ENCODE measurements at places on chromosomes 11 and 22. TPM values are rescaled to one million over a fixed set of nuclear protein-coding genes. Genes with fewer than 3 reads are reported as not detected.

- no peak for DNase-seq
Measured at GRCh38 chr22:29635734-29636357, 32.4 kb downstream of the NF2 start.

DNA sequence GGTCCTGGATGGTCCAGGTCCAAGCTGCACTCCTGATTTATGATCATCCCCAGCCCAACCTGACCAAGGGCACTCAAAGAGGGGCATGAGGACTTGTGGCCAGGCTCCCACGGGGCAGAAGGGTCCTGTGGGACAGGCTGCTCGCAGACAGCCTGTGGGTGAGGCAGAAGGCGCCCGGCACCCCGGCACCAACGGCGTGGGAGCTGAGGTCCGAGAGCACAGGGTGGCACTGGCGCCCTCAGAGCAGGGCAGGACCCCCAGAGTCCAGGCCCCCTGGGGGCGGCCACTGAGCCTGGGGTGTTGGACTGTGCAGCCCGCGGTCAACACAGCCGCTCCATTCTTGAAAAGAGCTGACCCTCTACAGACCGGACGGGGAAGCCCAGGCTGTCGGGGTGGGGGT is 3.3 kb downstream of the IL17REL start:
- no peak for DNase-seq

DNA sequence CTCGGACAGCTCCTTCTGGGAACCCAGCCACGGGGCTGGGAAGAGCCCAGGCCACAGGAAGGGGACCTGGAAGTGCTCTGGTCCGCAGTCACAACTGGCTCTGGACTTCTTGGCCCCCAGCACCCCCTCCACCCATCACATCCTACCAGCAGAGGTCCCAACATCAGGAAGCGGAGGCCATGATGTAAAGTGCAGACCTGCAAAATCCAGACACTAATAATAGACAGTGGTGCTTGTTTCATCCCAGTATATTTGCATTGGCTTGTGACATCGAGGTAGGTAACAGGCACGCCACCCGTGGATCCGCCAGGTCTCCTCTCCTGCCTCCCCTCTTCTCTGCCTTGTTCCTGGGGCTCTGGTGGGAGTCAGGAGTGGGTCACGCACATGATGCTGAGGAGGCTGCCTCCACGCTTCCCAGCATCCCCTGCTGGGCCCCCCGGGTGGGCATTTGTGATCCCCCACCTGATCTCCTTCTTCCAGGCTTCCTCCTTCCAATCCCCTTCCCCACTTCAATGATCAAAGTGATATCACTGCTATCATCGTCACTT is 1454.0 kb downstream of the BRD1 start:
- no peak for DNase-seq

The ADORA2A gene
- total RNA-seq = 47.6 TPM

The NTM gene
- total RNA-seq = not detected

DNA sequence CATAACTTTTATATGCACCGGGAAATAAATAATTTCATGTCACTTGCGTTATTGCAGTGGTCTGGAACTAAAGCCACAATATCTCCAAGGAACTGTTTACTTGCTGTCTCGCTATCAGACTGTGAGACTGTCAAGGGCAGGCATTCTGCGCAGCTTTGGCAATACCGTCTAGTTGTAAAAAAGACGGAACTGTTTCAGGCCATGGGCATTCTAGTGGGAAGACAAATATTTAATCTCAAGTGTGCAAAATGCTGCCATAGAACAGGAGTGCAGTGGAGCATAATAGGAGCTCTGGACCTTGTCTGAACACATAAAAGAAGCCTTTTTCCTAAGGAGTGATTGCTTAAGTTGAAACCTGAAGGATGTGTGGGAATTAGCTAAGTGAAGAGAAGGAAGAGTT is 53.8 kb downstream of the PACS1 start:
- no peak for DNase-seq

GRCh38 chr11:99148352-99148751 is 127.6 kb downstream of the CNTN5 start:
- DNase-seq = no peak

DNA sequence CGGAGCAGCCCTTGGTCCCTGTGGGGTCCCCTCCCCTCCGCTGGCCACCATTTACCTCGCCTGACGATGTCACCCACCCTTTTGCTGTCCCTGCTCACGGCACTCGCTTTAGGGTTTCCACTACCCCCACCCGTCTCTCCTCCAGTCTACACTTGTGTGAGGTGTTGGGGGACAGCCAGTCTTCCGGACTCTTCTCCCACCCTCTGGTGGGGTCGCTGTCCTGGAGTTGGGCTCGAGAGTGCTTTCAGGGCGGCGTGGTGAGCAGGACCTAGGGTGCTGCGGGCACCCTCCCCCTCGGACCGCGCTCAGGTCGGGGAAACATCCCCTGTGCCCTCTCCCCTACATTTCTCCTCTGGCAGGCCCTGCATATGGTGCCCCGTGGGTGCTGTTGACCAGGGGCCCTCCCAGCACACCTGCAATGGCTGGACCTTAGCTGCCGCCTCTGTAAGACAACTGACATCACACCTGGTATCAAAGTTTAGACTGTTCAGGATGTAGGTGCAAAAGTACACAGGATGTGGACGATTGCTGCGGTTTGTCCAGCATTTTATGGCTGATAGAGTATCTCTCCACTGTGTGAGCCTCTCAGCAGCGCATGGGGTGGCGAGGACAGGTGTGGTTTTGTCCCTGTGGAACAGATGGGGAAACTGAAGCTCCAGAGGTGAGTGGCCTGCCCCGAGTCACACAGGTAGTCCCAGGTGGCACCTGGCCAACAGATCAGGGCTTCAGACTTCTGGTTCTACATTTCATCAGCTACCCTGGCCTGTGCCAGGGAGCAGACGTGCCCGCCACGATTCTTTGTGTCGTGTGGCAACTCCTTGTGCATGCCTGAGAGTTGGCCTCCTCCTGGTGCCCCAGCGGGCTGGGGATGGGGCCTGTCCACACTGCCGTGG is 1.2 kb downstream of the GRK2 start:
- DNase-seq = no peak

The SMTNL1 gene
- total RNA-seq = not detected

The LPXN gene
- total RNA-seq = 17.1 TPM

The EML3 gene
- 106 TPM for total RNA-seq

The NCF4 gene
- 38.1 TPM for total RNA-seq

DNA sequence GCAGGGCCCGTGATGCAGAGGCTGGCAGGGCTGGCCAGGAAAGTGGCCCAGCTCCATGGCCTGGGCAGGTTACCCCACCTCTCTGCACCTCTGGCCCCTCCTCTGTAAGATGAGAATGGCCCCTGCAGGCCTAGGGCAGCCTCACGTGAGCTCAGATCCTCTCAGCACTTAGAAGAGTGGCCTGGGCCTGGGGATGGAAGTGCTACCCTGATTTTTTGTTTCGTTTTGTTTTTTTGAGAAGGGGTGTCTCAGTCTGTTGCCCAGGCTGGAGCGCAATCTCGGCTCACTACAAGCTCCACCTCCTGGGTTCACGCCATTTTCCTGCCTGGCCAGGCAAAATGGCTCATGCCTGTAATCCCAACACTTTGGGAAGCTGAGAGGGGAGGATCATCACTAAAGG is 982 bp downstream of the APOBEC3H start:
- DNase-seq = no peak

DNA sequence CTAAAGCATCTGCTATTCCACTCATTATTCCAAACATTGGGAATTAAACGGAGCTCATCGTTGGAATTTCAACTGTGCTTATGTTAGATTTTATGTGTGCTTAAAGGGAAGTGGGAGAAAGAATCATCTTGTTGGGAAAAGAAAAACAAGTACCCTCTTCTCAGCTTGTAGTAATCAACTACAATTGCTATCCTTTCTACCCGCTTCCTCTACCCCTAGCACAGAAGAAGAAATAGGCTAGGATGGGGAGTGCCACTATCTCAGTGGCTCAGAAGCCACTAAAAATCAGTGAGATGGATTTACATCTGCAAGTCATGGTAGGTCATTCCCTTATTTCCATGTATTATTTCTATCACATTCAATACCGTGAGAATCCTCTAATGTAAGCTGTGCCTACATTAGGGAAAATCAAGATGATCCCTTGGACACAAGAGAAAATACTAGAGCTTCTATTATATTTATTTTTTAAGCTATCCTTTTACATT is 97.9 kb upstream of the CD44 start:
- DNase-seq = no peak

DNA sequence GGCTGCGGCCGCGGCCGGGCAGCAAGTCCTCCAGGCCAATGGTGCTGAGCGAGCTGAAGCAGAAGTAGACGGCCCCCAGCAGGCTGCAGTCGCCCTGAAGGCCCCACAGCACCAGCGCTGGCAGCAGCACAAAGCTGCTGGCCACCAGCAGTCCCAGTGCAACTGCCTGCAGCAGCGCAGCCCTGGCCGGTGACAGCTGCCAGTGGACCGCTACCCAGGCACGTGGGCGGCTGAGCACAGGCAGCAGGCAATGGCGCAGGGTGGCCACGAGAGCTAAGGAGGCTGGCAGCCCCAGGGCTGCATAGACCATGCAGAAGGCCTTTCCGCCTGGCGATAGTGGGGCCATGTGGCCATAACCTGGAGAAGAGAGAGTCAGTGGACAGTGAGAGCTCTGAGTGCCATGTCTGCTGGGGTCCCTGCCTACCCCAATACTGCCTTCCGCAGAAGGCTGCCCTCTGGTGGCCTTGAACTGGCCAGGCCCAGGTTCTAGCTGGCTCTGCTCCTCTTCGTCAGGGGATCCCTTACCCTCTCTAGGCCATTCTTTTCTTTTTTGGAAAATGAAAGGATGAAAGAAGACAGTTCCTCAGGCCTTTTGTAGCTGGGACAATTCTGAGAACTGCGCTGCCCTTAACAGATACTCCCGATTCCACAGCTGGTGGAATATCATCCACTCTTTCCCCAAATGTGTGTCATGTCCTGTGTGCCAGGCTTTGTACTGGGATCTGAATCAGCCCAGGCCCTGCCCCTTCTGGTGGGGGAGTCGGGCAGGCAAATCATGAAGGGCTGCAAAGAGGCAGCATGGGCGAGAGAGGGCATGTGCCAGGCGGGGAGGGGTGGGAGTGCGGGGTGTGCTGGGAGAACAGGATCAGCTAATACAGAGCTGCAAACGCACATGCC is 1.8 kb downstream of the KCNK7 start:
- no peak for DNase-seq

The PTPRCAP gene
- 7.2 TPM for total RNA-seq

GRCh38 chr22:49519117-49519737 is 308.4 kb downstream of the BRD1 start:
- DNase-seq = no peak

The RTN4RL2 gene
- total RNA-seq = not detected

- DNase-seq = no peak
Measured at GRCh38 chr11:60326955-60327354, at the start of gene MS4A6E. TSS of gene MS4A6E (plus strand) at chr11:60327255. CDS start at chr11:60334896, 7,641 bp downstream.

GRCh38 chr11:64056213-64056785 is 20.6 kb downstream of the FLRT1 start:
- DNase-seq = no peak

- DNase-seq = no peak
Measured at GRCh38 chr22:26045860-26046259, 123.4 kb upstream of the SEZ6L start.
